Caco-2 (cell line): ENCODE measurements at places on chromosomes 1 and 21. TPM values are rescaled to one million over a fixed set of nuclear protein-coding genes. Genes with fewer than 3 reads are reported as not detected.
A peak's percentile ranks its signal among the peaks of the same experiment; 100 is the strongest.

The FCN3 gene
- not detected in 2 replicates for total RNA-seq

The TMCO4 gene
- total RNA-seq, result 12.1 and 15.1 TPM in 2 replicates

The MAP3K21 gene
- total RNA-seq, result 9.6 and 10.4 TPM in 2 replicates

The SYT6 gene
- total RNA-seq, result 0.32 and 0.60 TPM in 2 replicates

The NSL1 gene
- total RNA-seq, result 35.9 and 45.6 TPM in 2 replicates

The PCP4L1 gene
- 2.5 and 3.3 TPM in 2 replicates for total RNA-seq

DNA sequence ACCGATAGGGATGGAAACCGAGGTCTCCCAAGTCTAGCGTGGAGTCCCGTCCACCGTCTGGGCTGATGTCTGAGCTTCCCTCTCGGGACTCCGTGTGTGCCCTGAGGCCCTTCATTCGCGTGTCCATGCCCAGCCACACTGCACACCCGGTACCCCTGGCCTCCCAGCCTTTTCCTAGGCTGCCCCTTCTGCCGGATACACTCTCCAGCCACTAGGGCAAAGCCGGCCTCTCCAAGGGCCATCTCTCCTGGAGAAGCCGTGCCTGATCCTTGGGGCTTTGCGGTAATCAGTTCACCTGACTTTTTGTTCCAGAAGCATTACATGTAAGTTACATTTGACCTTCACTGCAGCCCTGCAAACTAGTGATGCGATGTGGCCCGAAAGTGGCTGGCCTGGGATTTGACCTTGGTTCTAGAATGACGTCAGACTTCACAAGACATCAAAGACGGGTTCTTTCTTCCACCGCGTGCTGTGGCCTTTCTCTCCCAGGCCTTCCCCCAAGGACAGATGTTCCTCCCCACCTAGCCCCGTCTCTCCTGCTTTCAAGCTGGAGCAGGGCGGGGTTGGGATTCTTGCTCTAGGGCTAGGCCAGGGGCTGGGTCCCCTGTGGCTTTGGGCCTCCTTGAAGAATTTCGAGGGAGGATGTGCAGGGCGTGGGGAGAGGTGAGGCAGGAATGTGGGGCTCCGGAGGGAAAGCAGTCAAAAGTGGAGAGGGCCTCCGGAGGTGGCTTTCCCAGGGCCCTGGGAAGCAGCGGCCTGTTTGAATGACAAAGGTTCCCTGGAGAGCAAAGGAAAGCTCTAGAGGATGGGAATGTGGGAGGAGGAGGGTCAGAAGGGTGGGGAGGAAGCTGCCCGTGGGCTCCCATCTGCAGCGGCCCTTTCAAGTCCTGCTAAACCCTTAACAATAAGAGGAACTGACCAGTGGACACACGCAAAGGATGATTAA, 49.7 kb upstream of the SLC2A1 start:
- peak; percentile 99 for DNase-seq

GRCh38 chr21:33015756-33016155, 10.0 kb upstream of the OLIG2 start:
- DNase-seq, result no peak

DNA sequence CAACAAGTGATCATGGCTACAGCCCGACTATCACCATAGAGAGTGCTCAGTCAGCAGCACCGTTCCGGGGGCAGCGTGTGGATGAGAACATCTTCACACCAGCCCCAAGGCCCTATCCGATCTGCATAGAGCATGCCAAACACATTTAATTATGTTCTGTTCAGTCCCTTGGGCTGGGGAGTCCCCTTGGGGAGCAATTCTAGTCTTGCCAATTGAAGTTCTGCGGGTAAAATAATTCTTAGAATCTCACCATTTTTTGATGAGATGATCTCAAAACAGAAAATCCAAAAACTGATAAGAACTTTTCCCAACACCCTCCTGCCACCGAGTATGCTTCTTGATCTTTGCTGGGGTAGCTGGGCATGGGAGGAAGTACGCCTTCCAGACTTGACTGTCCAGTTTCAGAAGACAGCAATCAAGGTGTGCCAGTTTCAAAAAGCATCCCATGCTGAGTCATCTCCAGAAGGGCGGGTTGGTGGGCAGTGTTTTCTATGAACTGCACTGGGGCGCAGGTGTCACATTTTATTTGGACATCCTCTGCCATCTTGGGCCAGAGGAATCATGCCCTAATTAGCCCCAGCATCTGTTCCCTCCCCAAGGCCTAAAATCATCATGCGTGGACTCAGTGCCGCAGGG, 20.8 kb upstream of the PTPRF start:
- no peak for DNase-seq

DNA sequence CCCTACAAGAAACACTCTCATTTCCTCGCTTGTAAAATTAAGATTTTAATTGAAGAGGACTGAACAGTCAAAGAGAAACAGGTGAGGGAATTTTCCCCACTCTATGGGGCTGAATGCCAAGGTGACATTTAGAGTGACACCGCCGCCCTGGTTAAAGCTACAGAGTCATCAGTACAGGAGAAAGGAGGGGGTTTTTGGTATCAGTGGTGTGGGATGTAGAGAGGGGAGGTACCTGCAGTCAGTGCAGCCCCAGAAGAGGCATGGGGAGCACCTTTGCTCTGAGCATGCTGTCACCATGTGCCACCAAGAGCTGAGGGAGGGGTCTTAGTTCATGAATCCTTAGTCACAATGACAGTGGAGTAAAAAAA, 2.8 kb downstream of the DIRAS3 start:
- no peak for DNase-seq

GRCh38 chr1:221241592-221241991, 362.3 kb downstream of the HLX start:
- DNase-seq, result no peak

- no peak for DNase-seq
Measured at GRCh38 chr1:55310505-55310971, 95.4 kb upstream of the USP24 start.

DNA sequence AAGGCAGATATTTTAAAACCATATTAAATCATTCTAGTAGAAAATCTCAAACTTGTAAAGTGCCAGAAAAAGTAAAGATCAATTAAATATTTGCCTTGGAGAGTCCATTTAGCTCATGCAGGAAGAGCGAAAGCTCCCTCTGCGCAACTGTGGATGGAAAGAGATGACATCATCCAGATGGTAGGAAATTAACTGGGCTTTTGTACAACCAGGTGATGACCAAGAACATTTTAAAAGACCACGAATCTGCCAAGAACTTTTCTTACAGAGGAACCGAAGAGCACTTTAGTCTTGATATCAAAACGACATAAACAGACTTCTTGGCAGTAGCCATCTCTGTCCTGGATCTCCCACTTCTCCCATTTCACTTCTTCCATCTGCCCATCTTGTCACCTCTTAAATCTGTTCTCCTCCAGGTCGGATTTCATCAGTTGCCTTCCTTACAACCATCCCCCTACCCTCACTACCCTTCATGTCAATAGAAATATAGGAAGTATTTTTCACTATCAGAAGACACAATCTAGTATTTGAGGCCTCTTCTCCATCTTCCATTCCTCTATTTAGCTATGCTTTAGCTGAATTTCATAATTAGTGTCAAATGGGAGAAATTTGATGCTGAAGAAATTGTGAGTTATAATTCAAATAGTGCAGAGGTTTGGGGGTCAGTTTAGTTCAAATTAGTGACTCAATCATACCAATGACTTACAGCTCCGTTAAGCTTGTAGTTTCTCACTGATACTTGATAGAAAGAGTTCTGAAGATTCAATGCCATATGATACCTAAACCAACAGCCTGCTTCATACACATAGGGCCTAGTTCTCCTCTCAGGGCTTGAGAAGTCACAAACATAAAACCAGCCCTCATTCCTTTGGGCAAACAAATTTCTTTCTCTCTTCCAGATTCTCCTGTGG, 22.0 kb upstream of the DNASE2B start:
- DNase-seq, result no peak

DNA sequence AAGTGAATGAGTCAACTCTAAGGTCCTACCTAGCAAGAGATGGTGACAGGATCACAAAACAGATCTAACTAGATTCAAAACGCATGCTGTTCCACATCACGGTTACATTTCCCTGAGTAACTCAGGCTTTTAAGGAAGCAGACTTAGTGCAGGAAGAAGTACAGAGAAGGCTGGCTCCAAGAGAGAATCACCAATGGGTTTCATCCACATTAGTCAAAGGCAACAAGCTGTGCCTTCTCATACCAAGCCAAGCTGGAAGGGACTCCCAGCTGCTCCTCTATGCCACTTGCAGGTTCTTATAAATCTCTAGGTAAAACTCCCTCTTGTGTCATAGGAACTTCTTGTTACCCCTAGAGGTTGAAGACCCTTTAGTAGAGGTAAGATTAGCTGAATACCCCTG, 109.0 kb downstream of the KCNH1 start:
- no peak for DNase-seq

DNA sequence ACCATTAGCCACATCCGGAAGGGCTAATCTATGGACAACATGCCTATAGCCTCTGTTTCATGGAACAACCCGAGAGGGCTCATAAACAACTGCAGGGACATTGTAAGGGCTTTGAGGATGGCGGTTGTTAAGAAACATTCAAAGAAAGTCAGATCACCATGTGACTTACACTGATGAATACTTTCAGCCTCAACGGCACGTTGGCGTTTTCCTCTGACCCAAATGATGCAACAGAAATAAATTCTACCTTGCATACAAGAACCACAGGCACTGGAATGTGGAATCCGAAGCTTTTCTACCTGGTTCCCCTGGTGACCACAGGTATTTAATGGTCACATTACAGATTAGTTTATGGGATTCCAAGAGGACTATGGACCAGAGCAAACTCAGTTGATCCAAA, 107.0 kb downstream of the CLIC6 start:
- no peak for DNase-seq

- DNase-seq, result no peak
Measured at GRCh38 chr1:206514813-206515387, 7.6 kb downstream of the RASSF5 start.

DNA sequence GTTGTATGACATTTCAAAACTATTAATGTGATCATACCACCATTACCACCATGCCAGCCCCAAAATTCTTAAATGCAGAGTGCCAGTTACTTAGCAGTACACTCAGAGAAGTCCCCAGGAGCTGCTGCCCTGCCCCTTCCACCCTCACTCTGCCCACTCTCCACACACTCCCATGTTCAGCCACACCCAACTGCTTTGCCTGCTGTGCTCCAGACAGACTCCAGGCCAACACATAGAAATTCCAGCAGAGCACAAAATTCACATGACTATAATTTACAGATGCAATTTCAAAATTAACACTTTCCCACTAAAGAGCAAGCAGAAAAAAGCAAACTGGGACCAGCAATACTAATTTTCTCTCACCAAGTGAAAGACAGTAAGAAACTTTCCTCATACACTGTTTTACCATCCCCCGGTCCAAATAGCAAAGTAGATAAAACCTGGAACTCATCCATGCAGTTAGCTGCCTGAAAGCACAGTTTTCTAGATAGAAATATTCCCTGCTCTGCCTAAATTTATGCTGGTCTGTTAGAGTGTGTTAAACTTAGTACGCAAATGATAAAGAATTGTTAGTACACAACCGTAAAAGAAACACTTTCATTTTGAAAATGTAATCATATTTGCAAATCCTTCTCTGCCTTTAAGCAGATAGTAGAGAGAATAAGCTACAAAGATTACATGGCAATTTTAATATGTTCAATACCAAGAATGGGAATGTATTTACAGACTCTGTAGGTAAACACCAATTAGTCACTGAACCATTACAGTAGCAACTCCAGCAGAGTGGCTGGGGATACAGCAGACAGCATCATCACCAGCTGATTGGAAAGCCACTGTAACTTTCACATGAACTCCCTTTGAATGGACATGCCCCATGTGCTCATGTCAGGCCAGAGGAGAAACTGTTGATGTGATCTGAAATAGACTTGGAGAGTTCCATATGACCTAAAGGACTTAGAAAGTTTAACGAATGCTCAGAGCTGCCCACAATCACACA, 176.5 kb downstream of the VAV3 start:
- DNase-seq, result no peak

- DNase-seq, result no peak
Measured at GRCh38 chr1:54816951-54817350, 15.8 kb upstream of the TTC22 start.

DNA sequence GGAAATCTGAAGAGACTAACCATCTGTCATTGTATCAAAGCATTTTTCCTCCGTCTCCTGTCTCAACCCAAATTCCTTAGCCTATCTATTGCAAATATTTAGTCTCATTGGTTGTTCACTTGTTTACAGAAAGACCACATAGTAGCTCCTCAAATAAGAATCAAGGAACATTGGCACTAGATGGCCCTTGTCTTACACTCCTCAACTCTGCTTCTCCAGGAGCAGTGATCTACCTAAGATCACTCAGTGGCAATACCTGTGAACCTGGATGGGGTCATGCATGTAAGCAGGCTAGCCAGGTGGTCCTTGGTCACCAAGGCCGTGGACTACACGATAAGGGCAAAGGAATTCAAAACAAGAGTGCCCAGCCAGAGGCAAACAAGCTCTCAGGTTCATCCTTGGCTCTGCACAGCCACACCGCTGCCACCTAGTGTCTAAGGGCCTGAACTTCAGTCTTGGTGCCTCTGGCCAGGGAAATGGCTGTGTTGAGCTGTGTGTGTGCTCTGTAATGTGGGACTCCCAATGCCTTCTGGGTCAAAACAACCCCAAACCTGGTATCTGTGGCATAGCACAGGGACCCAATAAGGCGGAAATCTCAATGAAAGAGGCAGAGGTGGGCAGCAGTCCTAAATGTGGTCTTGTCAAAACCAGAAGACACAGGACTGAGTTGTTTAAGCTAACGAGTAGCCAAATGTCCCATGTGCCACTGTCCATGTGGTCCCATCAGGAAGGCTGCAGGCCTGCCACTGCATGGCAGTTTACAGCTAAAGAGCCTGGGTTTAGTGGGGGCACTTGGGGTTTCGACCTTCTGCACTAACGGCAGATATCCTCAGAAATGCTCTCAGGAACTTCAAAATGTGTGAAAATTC, 54.5 kb downstream of the GPR161 start:
- peak; percentile 87 for DNase-seq

DNA sequence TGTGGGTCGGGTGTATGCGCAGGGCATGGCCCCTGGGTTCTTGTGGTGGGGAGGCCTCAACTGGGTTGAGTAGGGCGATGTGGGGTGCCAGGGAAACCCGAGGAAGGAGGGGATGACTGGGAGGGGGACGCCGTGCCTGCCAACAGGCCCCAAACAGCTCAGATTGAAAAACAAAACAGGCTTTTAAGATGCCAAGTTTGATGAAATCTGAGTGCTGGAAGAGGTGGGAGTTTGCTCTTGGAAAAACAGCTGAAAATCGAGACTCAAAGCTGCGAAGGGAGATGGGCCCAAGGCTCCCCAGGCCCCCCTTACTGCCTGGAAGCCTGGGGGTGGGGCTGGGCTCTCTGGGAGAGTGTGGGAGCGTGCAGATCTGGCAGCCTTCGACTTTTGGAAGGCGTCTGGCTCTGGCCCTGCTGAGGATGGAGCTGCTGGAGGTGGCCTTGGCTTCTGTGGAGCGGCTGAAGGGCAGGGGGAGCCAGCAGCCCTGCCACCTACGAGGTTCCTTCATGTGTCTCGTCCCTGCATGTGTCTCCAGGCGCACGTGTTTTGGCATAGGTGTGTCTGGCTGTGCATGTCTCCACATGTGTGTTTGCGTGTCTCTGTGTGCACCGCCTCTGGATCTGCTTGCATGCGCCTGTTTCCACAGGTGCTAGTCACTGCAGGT, 33.3 kb downstream of the PTPRF start:
- DNase-seq, result no peak
